Thoracic aorta (tissue), 2 donors: ENCODE measurements at places on chromosomes 6 and 20. TPM values are rescaled to one million over a fixed set of nuclear protein-coding genes. Genes with fewer than 3 reads are reported as not detected.

C6orf52 gene
- not detected for total RNA-seq

TMEM14B gene
- total RNA-seq, result 80.7 TPM

MBOAT1 gene
- total RNA-seq, result 5.5 TPM

NKX2-4 gene
- not detected for total RNA-seq

HMGCLL1 gene
- total RNA-seq, result not detected

PTPRT gene
- not detected for total RNA-seq

REPS1 gene
- 86.0 TPM for total RNA-seq

IMPG1 gene
- total RNA-seq, result not detected

KIF6 gene
- total RNA-seq, result not detected

DLGAP4 gene
- 105 TPM for total RNA-seq

ARHGAP40 gene
- not detected for total RNA-seq

TREML1 gene
- total RNA-seq, result 3.9 TPM

FAM209B gene
- total RNA-seq, result not detected

CLVS2 gene
- total RNA-seq, result not detected

TBXT gene
- total RNA-seq, result not detected

AHCY gene
- total RNA-seq, result 38.7 TPM

TMC2 gene
- total RNA-seq, result not detected

ALDH5A1 gene
- total RNA-seq, result 4.6 TPM

DNA sequence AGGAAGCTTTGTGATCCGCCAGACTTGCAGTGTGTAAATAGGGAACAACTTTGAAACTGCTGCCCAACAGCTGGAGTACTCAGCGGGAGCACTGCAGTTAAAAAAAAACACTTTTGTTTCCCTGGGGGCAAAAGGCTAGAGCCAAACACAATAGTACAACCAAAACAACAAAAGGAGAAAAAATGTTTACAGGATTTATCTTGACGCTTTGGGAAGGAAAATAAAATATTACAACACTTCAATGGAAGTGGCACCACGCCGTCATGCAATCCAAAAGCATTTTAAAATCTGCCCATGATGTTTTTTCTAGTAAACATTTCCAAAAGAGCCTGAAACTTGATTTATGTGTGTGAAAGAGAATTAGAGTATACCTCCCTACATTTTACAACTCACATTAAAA lies 26.0 kb downstream of the PTPRK start:
- DNase-seq, result no peak

DNA sequence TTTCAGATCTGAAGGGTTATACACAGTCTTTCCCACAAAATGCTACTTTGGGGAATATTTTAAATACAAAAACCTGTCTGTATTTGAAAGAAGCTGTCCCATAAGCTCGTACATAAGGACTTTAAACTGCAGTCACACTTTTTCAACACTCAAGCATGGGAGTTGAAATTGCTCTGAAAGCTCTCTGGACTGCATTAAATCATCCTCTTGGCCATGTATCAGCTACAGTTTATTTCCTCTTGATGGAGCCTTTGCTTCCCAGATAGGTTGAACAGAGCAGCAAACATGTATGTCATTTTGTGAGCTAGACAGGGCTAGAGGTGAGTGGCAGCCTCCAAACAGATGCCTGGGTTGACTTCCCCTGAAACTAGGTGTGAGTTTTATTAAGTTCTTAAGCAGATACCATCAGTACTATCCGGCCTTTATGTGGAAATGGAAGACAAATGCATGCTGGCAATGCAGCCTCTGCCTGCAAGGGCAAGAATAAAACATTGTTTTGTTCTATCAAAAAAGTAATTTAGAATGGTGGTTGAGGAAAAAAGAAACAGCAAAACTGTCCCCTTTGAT lies 105.9 kb upstream of the ENPP5 start:
- DNase-seq, result no peak

- no peak for DNase-seq
Measured at GRCh38 chr6:30735668-30736314, 6.7 kb downstream of the FLOT1 start.

GRCh38 chr20:1616858-1617434 lies 2.9 kb downstream of the SIRPB1 start:
- DNase-seq, result no peak

DNA sequence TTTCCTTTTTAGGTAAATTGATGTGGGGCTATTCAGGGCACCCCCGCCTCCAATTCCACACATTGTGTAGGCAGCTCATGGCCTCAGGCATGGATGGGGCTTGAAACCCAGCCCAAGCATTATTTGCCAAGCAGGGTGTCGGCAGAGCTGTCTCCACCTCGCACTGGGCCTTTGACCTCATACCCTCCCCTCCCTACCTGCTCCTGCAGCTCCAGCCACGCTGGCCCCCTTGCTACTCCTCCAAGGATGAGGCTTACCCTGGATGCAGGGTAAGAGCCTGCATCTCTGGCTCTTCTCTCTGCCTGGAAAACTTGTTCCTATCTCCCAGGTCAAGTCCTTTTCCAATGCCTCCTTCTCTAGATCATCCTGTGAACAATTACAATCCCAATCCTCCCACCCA lies 232.6 kb downstream of the SOD2 start:
- no peak for DNase-seq

- no peak for DNase-seq
Measured at GRCh38 chr6:63352069-63352543, 32.3 kb upstream of the LGSN start.

DNA sequence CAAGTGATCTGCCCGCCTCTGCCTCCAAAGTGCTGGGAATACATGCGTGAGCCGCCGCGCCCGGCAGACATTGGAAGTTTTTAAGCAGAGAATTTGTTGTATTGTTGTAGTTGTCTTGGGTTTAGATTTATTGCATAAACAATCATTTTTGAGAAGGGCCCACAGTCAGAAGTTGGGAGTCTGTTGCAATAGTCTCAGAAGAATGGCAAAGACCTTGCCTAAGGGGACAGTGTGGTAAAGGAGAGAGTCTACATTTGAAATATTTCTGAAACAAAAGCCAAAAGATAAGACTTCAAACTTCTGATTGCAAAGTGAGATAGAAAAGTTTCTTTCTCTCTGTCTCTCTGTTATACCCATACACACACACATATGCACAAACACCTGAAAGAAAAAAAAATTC lies 22.5 kb downstream of the HFE start:
- no peak for DNase-seq

GRCh38 chr6:122995921-122996793 lies at the start of gene CLVS2:
CLVS2 (plus strand) TSS chr6:122996235; CDS start chr6:122997778, 1,543 bp downstream.
- no peak for DNase-seq

- DNase-seq, result no peak
Measured at GRCh38 chr6:136502786-136503185, 47.4 kb downstream of the MAP7 start.

- DNase-seq, result no peak
Measured at GRCh38 chr6:84663866-84664265, 100.5 kb downstream of the TBX18 start.

DNA sequence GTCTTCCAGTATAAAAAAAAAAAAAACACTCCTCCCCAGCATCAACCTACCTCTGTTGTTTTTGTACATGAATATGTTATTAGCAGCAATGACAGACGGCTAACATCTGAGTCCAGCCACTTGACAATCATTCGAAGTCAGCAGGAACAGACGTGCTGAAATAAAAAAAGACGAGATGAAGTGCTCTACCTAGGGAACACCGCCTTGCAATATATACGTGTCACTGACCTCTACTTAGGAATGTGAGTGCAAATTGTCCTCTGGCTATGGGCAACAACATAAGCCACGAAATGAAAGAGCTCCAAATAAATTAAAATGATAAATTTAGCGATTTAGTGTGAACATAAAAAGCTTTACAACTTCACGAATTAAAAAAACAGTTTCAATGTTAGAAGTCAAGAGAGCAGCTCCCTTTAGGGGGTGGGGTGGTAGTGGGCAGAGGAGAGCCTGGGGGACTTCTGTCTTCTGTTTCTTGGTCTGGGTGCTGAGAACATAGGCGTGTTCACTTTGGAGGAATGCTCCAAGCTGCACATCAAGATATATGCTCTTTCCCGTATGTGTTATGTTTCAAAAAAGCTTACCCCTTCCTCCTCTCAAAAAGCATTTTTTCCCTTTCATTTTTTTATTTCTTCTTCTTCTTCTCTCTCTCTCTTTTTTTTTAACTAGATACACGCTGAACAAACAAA lies 23.3 kb downstream of the EDN1 start:
- DNase-seq, result no peak

- DNase-seq, result no peak
Measured at GRCh38 chr6:31663961-31664789, 622 bp downstream of the GPANK1 start.

DNA sequence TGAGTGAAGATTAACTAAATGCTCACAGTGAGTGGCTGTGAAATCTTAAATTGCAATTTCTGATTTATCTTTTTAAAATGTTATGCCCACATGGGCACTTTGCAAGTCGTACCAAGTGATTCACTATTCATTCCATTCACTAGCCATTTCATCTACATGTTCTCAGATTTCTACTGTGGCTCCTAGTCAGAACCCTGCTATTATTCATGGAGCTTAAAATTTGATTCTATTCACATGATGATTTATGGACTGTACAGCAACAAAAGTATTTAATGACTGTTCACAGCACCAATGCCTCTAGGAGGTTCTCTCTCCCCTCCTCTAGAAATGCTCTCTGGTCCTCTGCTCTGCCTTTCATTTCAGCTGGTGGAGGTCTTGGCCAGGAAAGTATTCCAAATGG lies 133.5 kb upstream of the MAP3K7 start:
- no peak for DNase-seq

DNA sequence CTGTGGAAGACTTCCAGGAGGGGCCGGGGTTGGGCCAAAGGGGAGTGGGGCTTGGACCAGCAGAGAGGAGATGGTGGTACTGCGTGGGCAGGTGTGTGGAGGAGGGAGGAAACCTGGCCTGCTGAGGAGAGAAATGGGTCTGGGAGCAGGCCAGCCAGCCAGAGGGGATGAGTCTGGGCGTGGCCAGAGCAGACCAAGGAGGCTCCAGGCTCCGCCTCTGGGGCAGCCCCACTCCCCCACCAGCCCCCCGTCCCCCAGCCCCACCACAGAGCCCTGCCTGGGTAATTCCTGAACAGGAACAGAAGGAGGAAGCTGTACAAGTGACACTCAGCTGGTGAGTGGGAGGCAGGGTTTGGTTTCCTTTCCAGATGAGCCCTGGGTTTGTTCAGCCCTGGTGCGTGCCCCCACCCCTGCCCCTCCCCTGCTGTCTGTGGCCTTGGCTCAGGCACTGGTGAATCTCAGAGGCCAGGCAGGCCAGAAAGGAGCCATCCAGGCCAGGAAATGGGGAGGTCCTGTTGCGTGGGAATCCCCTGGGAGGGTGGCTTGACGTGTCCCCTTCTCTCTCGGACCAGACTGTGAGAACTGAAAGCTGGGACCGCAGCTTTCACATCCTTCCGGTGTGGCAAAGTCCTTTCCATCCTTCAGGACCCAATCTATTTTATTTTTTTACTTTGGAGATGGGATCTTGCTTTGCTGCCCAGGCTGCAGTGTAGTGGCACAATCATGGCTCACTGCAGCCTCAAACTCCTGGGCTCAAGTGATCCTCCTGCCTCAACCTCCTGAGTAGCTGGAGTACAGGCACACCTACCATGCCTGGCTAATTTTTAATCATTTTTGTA lies 9.4 kb upstream of the SRC start:
- DNase-seq, result no peak

DNA sequence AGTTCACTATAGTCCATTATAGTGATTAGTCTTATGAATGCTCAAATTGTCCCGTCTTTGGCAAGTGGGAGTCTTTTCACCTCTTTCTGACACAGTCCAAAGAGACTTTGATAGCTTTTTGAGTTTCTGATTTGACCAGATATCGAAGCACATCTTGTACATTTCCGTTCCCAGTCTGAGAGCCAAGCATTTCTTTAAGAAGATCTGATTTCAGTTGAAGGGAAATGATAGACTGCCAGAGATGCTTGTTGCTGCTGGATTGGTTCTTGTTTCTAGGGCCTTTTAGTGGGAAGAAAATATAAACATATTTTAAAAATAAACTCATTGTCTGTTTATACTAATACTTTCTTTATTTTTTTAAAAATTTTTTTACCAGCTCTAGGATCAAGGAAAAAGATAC lies 54.1 kb upstream of the IER3 start:
- no peak for DNase-seq

GRCh38 chr6:4563156-4563555 lies 213.0 kb upstream of the CDYL start:
- no peak for DNase-seq

GRCh38 chr6:20653085-20653479 lies 118.8 kb downstream of the CDKAL1 start:
- DNase-seq, result no peak

GRCh38 chr6:100088009-100088408 lies 94.0 kb upstream of the MCHR2 start:
- no peak for DNase-seq

GRCh38 chr6:5204376-5204775 lies 56.4 kb downstream of the LYRM4 start:
- no peak for DNase-seq

GRCh38 chr6:103908898-103909297 lies 950.8 kb downstream of the HACE1 start:
- no peak for DNase-seq

DNA sequence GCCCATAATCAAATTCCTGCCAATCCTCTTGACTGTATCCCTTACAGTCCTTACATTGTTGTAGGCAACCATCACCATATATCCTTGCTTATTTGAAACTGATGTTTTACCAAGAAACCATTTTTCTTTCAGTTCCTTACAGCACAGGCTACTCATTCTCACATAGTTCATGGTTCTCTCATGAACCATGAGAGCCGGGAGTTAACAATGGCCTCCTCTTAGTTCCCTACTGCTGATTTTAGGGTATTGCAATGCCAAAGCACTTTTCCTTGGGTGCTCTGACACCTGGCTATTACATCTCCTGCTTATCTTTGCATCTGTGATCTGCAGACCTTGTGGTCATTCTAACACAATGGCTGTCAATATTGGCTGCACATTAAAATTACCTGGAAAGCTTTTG lies 133.4 kb downstream of the MYB start:
- no peak for DNase-seq

GRCh38 chr6:80547827-80548226 lies 441.4 kb downstream of the BCKDHB start:
- DNase-seq, result no peak

DNA sequence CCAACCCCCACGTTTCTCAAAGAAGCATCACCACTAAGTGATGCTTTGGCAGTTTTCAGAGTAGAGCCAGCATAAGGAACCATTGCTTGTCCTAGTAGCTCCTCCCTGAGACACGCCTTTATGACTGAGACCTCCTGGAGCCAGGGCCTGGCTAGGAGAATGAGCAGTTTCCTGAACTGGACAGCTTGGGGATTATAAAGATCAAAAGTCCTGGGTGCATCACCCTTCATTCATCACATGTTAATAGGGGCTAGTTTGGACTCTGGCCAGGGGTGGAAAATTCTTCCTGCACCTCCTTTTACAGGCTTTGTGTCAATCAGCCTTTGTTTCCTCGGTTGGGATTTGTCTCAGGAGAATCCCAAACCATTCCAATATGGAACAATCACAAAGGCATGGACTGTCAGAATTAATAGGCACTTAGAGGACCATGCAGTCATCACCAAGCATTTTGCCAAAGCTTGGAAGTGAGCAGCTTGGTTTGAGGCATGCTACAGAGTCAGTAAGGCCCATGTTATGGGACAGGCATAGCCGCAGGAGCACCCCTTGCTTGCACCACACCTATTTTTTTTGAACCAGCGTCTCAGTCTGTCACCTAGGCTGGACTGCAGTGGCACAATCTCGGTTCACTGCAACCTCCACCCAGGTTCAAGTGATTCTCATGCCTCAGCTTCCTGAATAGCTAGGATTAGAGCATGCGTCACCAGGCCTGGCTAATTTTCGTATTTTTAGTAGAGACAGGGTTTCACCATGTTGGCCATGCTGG lies 64.9 kb upstream of the TGM3 start:
- no peak for DNase-seq
